ENCODE measurements at places on chromosomes 4 and X.

DNA sequence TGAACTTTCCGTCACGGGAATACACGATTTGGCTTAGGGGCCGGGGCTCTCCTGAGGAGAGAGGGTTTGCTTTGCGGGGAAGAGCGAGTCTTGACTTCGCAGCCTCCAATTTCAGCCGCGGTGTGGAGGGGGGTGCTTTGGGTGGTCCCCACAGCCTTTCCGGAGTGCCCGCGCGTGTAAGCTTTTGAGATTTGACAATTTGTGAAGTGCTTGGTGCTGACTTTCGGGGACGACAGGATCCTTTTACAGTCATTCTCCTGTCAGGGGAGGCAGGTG, 355 bp downstream of the SCML1 start:
- no peak for DNase-seq

GRCh38 chrX:130155564-130155963, 10.1 kb downstream of the AIFM1 start:
- DNase-seq = no peak

DNA sequence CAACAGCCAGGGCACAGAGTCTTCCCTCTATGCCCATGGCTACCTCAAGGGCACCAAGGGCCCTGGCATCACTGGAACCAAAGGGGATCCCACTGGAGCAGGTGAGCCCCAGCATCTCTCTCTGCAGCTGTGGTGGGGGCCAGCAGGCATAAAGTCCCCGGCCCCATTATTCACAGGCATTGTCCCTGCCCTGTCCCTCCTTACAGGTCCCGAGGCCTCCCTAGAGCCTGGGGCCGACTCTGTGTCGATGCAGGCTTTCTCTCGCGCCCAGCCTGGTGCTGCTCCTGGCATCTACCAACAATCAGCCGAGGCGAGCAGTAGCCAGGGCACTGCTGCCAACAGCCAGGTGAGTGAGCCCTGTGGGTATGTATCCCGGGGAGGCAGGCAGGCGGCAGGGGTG, 12.3 kb upstream of the UBA1 start:
- no peak for DNase-seq

GRCh38 chrX:120308959-120309872, 2.0 kb downstream of the TMEM255A start:
- peak; percentile 49 for DNase-seq

- DNase-seq = no peak
These were observed 23.9 kb downstream of the ADRA2C start for GRCh38 chr4:3790006-3790561.

DNA sequence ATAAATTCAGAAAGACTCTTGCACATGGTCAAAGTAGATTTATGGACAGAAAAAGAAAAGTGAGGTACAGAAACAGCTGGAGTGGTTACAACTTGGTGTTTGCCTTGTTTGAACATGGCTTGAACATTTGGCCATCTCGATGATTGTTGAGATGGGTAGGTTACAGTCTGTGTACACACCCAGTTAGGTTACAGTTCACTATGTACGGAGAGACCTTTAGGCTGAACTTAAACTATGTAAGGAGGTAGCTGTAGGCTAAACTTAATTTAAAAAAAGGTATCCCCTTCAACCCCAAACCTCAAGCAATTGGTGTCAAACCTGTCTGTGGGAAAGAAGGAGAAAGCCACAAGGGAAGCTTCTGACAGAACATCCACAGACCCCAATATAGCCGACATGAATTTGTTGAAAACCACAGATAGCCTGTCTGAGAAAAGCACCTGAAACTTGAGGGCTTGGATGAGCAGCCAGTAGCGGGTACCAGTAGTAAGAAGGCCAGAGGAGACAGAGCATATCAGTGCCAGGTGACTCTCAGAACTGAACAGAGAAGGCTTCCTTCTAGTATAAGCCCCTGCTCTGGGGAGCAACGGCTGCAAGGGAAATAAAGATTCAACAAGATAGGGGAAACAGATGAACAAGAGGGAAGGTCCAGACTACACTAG, 247.9 kb upstream of the GALNTL6 start:
- no peak for DNase-seq

DNA sequence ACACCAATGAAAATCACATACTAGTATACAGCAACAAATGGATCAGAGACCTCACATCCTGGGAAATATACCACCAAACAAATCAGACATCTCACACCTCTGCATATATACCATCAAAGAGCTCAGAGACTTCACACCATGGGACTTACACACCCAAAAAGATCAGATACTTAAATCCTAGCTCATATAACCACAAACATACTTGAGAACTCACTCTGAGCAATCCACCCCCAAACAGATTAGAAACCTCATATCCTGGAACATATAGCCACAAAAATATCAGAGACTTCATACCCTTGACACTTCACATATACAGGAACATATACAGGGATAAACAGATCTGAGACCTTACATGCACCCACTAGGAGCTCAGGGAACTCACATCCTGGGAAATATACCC, 32.1 kb downstream of the SUV39H1 start:
- no peak for DNase-seq

GRCh38 chr4:163875327-163875726, 380.8 kb downstream of the TMA16 start:
- no peak for DNase-seq

GRCh38 chr4:113700602-113701150, 60.9 kb downstream of the CAMK2D start:
- DNase-seq = no peak

DNA sequence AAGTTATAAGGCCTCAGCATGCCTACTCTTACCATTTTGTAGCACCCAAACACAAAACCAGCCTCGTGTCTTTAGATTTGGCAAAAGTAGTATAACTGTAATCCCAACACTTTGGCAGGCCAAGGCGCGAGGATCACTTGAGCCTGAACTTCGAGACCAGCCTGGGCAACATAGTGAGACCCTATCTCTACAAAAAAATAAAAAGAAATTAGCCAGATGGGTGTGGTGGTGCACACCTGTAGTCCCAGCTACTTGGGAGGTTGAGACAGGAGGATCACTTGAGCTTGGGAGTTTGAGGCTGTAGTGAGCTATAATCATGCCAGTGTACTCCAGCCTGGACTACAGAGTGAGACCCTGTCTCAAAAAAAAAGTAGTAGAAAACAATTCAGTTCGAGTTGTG, 17.6 kb downstream of the SYAP1 start:
- DNase-seq = no peak

DNA sequence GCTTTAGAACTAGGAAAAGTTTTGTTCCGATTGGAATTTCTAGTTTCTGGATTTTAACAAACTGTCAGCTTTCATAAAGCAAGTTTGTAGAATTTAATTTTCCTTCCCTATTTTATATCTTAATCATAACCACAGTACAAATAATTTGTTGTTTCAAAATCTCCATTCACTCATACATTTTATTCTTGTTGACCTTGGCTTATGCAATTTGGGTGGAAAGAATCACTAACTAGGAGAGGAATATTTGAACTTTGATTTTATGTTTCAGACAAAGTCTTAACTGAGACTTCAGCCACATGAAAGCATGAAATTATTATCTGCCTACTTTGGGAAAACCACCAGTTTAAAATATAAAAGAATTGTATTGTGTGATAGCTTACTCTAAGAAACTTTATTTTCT, 427.9 kb downstream of the SPRY1 start:
- DNase-seq = no peak

GRCh38 chr4:151931563-151931962, 170.8 kb upstream of the GATB start:
- no peak for DNase-seq

- DNase-seq = no peak
These were observed 90.5 kb downstream of the TBL1X start for GRCh38 chrX:9555354-9555753.
